ENCODE measurements at places on chromosomes 11 and 22. TPM values are rescaled to one million over a fixed set of nuclear protein-coding genes. Genes with fewer than 3 reads are reported as not detected.

The MYRF gene
- total RNA-seq = 0.68 TPM

- DNase-seq = no peak
Measured at GRCh38 chr11:105783216-105783615, 173.3 kb downstream of the GRIA4 start.

GRCh38 chr22:35611891-35612576 is 5.1 kb downstream of the MB start:
- DNase-seq = no peak

DNA sequence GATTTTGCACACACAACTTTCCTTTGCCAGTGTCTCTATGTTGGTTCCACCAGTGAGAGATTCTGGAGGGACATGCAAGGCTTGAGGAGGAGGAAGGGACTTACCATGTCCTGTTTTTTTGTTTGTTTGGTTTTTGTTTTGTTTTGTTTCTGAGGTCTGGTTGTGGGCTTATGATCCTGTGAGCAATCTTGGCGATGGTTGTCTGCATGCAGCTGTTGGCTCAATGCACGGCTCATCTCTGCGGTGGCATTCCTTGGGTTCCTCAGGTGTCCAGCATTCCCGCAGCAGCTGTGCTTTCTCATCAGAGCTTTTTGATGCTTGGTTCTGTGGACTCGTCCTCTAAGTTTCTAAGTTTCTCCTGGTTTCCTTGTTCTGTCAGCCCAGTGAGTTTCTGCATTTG is 4.8 kb upstream of the NNMT start:
- DNase-seq = peak; percentile 82

GRCh38 chr11:99370549-99371216 is 349.9 kb downstream of the CNTN5 start:
- peak; percentile 6 for DNase-seq

GRCh38 chr11:3111919-3112690 is 53.0 kb downstream of the OSBPL5 start:
- no peak for DNase-seq

- DNase-seq = no peak
Measured at GRCh38 chr11:101448881-101449442, 134.8 kb downstream of the TRPC6 start.

The AQP11 gene
- total RNA-seq = 0.23 TPM

DNA sequence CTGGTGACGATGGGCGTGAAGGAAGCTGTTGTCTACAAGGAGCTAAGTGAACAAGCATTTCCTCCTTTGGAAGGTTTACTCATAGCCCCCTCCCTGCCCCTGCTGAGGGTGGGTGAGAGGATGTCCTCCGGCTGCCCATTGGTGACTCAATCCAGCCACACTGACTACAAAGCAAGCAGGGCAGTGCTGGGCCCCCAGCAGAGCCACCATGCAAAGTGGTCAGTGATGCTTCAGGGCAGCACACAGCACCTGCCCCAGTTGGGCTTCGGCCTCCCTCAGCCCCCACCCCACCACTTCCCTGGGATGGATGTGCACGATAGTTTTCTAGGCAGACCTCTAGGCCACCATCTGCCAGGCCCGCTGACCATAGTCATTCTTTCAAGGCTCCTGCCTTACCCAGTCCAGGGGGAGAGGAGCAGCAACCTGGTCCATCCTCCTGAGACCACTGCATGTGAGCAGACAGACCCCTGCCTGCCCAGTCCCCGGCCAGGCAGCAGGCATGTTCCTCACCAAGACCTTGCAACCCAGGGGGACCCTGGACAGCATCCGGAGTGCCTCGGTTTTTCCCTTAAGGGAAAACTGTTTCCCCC is 125.1 kb downstream of the BCR start:
- peak; percentile 86 for DNase-seq

DNA sequence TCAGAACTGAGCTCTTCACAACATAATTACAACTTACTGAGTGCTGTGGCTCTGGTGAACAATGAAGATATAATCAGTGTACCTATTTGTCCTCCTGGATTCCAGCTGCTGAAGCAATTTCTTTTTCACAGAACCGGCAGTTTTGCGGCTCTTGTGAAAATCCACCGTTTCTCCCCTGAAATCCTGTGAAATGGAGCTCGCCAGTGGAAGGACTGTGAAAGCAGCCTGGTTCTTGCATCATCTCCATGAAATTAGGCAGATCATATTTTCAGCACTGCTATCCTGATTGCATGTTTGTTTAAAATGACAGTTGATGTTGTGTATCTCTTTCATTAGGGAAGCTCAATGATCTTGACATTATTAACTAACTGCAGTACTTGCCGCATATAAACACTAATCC is 120.2 kb upstream of the SNX19 start:
- DNase-seq = no peak

DNA sequence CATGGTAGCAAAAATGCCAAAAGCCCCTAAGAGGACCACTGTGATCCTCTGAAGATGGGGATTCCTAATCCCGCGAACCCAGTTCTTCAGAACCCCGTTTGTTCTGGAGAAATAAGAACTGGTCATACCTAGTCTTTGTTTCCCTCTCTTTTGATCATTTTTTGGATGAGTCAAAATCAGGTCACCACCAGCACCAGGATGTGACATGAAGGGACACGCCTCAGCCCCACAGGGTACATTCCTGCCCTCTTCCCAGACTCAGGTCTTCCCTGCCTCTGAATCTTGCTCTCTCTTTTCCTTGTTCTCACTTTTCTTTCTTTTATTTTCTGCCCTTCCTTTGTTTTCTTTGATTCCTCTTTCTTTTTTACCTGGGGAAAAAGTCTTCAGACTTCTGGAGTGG is 14.6 kb upstream of the ANO1 start:
- no peak for DNase-seq

DNA sequence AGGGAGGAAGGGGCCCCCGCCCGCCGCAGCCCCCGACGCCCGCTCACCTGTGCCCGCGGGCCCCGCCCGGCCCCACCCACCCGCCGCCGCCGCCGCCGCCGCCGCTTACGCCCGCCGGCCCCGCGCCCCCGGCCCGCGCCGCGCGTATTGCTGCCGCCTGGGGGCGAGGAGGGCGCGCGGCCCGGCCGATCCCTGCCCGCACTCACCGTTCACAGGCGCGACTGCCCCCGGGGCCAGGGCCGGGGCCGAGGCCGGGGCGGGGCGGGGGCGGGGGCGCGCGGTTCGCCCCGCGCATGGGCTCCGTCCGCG is 212 bp downstream of the HRAS start:
- no peak for DNase-seq
